ENCODE measurements at places on chromosomes 7 and 10.

GRCh38 chr10:47379445-47379785 lies 4.7 kb downstream of the ZNF488 start:
- no peak for DNase-seq

DNA sequence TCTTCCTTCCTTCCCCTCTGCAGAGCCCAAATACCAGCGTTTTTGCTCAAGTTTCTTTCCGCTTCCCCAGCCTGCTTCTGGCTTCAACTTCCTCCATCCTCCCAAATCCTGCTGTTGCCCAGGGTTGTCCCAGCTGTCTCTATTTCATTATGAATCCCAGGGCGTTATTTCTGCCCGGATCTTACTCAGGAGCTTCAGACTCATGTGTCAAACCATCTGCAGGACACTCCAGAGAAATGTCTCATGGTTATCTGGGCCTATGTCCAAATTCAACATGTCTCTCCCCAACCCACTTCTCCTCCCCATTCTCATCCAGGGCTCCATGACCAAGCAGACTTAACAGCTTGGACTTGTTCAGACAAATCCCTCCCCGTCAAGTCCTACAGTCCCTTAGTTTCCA lies 15.6 kb downstream of the ARHGAP22 start:
- no peak for DNase-seq

DNA sequence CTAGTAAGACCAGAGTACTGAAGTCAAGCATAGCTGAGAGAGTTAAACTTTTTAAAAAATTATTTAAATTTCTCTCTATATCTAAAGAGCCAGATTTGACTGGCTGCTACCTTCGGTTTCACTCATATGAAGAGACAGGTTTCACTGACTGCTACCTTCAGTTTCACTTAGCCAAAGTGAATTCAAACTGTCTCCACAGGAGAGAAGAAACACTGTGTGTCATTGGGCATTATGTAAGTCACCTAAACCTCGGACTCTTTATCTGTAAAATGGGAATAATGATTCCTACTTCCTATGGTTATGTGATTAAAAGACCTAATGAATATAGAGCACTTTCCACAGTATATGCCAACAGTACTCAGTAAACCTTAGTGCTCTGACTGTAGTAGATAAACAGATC lies 41.6 kb upstream of the MET start:
- DNase-seq, result no peak

DNA sequence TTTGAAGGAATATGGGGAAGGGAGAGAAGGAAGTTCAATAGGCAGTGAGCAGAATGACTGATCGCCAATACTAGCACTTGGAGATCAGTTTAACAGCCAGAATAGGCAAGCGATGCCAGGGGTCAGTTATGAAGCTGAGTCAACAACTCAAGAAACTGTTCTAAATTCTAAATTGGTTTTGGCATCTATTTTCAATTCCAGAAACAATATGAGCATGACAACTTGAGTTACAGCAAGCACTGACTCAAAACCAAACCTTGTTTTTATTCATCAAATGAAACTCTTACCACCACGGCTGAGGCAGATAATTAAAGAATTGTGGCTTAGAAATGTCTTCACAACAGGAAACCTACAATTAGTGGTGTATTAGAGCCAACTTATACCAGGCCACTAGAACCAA lies 180.5 kb upstream of the ASAH2 start:
- DNase-seq, result peak; percentile 25

- DNase-seq, result no peak
These were observed 41.5 kb upstream of the SMIM30 start for GRCh38 chr7:113159746-113160339.

DNA sequence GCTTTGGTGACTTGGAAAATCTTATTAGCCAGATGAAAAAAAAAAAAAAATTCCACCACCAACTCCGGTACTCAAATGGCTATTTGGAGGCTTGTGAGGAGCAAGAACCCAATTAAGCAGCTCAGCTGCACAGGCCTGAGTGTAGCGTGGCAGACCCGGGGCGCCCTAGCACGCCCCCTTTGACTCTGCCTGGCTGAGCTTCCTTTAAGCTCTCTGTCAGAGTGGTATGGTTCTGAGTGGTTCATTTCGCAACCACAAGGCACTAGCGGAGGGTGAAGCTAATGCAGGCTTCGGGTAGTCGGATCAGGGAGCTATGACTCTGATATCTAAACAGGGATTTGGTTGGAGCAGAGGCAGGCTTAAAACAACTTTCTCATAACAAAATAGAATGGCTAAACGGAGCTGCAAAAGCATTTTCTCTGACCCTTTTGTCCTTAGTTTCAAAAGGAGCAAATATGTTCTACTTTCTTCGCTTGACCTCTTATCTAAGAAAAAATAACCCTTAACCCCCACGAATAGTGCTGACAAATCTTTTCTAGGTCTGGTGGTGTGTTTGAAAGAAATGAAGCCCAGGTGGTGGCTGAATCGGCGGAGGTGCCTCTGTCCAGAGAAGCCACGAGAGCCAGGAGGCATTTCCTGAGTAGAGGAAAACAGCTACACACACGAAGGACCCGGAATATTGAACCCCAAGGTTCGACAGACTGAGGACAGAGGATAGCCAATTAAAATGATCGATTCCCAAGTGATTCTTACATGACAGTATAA lies 285.4 kb upstream of the GLI3 start:
- DNase-seq, result no peak

DNA sequence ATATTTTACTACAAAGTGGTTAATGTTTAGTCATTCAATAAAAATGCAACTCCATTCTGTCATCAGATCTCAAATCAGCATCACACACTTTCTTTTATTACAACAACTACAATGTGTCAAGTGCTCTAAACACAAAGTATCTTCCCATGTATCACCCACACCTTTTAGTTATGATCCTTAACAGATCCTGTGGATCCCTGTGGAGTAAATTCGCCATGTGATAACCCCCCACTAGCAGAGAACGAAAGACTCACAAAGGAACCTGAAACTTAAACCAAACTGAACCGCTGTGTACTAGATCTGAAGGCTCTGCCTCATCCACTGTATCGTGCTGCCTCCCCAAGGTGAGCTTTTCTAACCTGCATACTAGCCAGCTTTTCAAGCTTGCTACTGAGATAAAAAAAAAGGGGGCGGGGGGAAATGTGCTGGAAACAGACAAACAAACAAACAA lies 1.7 kb downstream of the DPY19L1 start:
- DNase-seq, result peak; percentile 1

GRCh38 chr7:103929901-103930311 lies 59.6 kb downstream of the RELN start:
- DNase-seq, result no peak

- no peak for DNase-seq
These were observed 367.9 kb upstream of the MBL2 start for GRCh38 chr10:53140506-53140905.

GRCh38 chr10:3735175-3735574 lies 49.8 kb downstream of the KLF6 start:
- DNase-seq, result no peak

DNA sequence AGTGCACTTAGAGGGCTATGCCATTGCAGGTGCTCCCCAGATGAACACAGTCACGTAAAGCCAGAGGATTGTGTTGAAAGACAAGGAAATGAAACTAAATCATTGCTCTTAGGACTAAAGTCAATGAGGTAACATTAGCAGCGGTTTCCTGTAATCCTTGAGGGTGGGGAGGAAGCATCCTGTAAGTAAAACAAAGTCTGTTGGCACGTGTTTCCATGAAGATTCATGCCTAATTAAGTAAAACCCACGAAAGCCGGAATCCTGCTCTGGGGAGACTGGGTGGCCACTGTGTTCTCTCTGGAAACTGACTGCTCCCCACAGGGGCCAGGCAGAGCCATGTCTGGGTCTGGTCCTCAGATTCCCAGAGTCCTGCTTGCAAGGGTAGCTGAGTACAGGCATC lies 18.3 kb downstream of the STEAP1B start:
- DNase-seq, result no peak

- no peak for DNase-seq
These were observed 276.3 kb downstream of the GALNT17 start for GRCh38 chr7:71408271-71408670.

DNA sequence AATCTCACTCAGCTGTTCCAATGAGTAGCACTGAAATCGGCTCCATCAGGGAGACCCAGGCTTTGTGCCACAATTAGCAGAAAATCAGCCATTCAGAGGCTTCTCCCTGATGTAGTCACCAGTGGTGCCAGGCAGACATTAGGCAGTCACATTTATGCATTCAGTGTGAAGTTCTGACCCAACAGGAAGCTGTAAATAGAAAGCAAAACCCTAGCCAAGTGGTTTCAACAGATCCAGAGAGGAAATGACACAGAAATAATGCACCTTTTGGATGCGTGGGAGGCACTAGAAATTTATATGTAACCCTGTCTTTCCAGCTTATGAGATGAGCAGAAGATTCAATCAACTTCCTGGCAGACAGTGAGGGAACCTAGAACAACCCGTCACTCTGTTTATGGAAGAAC lies 186.4 kb downstream of the PDE1C start:
- no peak for DNase-seq

- no peak for DNase-seq
These were observed 516.4 kb upstream of the ZMIZ1 start for GRCh38 chr10:78552261-78552811.

- DNase-seq, result no peak
These were observed 49.1 kb upstream of the STRIP2 start for GRCh38 chr7:129385116-129385515.

- DNase-seq, result no peak
These were observed 18.5 kb upstream of the LMOD2 start for GRCh38 chr7:123637203-123637602.

DNA sequence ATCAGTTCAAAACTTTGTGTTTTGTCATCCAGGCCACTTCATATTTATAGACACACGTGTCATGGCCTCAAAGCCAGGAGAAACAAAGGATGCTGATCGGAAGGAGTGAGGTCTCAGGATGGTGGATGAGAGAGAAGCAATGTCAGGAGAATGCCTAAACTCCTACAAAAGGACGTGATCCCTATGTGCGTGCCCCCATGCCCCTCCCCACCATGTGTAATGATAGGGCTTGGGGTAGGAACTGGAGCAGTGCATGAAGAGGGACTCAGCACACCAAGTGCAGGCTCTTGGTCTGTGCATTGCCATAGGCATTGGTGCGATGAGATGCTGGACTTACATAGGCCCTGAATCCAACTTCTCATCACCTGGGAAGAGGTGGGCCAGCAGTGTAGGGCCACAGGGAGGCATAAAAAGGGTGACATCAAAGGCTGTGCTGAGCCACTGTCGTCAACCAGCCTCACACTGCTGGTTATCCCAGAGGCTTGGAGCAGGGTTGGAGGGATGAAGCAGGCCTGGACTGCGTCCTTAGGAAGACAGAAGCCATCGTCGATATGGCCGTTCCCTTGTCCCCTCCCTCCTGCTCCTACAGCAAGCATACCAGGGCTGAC lies 46.9 kb upstream of the GDF10 start:
- DNase-seq, result no peak

- no peak for DNase-seq
These were observed 184.9 kb downstream of the PTEN start for GRCh38 chr10:88048312-88048711.

GRCh38 chr10:35135861-35136260 lies 9.2 kb downstream of the CREM start:
- no peak for DNase-seq

DNA sequence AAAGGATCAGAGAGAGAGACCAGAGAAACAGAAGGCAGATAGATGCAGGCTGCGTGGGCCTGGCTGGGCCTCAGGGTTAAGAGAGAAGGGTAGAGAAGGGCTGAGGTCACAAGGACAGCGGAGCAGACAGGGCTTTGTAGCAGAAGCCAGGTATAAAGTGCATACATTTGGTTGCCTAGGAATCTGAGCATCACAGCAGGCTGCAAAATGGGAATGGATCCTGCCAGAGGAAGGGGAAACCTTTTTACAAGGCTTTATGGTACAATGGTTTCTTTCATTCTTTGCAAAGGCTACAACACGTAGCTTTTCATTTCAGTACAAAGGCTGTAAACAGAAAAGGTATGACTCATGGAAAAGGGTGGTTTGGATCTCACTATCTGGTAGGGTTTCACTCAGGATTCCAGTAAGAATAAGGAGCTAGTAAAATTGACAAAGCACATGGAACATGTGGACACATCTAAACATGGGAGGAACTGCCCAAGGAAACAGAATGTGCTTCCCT lies 275.1 kb downstream of the DOCK4 start:
- DNase-seq, result no peak

DNA sequence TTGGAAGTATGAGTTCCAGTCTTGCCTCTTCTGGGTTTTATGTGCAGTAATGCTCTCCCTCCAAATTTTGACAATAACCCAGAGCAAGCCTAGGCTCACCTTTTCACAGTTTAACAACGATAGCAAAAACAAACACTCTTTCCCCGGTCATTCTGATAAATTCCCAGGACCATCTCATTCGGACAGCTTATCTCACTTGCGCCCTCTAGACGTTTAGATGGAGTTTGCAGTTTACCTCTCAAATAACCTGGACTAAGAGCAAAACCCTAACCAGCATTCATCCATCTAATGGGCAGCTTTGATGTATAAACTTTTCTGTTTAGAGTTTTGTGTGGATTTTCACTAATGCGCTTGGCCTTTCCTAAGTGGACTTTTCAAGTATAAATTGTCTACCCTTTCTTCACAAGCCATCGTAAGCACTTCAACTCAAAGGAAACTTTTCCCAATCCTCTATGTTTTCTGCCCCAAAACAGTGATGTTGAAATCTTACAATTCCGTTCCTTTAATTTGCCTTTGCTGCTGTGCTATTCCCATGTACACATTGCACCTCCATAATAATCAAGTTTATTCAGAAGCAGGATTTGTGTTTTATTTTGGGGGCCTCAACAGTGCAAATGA lies 114.9 kb downstream of the HDAC9 start:
- DNase-seq, result no peak

DNA sequence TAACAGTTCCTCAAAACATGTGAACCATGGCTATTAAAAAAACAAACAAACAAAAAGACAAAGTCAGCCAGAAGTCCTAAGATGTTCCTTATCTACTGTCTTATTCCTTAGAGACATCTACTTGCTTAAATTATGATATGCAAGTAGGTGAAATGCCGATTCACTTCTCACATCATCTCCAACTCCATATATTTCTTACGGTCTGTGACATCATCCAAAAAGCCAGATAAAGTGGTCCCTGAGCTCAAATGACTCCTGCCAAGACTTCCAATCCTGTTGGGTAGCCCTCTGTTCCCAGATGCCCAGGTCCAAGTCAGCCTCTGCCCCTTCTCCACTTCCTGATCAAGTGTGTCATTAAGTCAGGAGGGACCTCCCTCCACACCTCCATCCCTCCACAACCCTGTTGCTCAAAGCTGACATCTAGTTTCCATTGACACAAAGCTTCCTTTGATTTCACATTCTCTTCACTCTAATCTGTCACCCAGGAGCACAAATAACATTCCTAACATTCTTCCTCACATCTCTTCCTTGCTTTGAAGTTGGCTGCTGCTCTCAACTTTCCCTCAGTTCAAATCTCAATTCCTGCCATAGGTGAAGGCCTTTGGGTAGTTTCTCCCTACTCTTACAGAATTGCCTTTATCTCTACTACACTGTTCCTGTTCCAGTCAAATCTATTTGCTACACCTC lies 56.1 kb upstream of the PDLIM1 start:
- no peak for DNase-seq

- DNase-seq, result no peak
These were observed 86.5 kb downstream of the OTUD1 start for GRCh38 chr10:23525406-23525805.
